ENCODE measurements at places on chromosomes 12 and 14.

GRCh38 chr12:14843425-14843887, at the start of gene ART4:
TSS of gene ART4 (minus strand) at chr12:14843526. CDS start at chr12:14843113, 413 bp downstream.
- no peak for DNase-seq

GRCh38 chr12:5466521-5466960, 34.6 kb downstream of the NTF3 start:
- no peak for DNase-seq

DNA sequence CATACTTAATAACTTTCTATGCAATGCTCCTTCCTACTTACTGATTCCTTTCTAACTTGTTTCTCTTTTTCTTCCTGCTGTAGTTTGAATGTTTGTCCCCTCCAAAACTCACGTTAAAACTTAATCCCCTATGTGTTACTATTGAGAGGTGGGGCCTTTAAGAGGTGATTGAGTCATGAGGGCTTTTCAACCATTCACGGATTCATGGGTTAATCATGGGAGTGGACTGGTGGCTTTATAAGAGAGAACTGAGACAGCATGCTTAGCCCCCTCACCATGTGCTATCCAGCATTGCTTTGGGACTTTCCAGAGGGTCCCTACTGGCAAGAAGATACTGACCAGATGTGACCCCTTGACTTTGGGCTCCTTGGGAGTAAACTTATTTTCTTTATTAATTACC, 66.0 kb upstream of the TRIM9 start:
- no peak for DNase-seq

- DNase-seq, result no peak
Measured at GRCh38 chr12:69108037-69108436, 131.3 kb upstream of the CPSF6 start.

- DNase-seq, result no peak
Measured at GRCh38 chr12:18135086-18135485, 45.1 kb upstream of the RERGL start.

DNA sequence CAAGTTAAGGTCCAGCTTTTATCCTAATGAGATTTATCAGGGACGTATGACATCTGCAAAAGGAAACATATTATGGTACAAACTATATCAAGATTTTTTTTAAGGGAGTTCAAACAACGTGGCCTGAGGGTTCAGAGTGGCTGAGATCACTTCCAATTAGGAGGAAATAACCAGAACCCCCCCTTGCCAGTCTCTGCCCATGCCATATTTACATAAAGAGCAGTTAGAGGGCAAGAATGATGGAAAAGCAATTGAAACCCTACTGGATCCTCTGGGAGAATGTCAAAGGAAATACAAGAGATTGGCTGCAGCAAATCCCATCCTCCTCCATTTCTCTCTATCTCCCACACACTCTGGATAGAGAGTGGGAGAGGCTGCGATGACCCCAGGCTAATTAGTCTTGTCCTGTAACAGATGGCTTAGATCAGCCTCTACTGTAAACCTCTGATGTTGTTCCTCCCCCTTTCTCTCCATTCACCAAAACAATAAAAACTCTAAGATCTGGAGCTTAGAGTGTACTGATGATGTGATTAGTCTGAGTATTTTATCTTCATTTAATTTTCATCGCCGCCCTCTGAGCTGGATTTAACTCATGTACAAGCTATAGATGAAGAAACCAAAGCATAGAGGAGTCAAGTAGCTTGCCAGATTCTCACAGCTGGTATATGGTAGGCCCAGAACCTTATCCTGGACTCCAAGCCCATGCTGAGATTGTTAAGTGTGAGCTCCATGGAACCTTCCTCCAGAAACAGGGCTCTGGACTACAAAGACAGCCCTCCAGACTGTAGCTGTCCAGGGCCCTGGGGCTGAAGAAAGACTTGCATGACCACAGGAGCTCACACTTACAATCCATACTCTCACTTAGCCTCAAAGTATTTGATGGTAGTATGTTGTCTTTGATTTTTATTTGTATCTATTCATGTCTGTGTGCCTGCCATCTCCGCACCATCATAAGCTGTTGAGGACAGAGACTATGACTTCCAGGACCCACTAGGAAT, 54.1 kb upstream of the GNG2 start:
- DNase-seq, result peak; percentile 31

DNA sequence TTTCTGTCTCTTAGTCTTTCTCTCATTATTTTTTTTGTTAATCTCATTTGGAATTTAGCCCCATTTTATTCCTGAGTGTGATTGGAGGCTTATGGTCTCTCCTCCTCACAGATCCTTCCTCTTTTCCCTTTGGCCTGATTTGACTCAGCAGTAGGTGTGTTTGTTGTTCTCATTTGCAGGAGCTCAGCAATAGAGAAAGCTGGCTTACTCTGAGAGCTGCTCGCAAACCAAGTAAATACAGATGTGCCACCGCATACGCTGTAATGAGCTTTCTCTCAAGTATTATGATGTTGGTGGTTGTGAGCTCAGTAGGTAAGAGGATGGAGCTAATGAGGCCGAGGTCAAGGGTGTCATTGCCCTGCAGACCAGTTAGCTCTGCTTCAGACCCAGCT, 206.5 kb downstream of the ETV6 start:
- DNase-seq, result no peak

DNA sequence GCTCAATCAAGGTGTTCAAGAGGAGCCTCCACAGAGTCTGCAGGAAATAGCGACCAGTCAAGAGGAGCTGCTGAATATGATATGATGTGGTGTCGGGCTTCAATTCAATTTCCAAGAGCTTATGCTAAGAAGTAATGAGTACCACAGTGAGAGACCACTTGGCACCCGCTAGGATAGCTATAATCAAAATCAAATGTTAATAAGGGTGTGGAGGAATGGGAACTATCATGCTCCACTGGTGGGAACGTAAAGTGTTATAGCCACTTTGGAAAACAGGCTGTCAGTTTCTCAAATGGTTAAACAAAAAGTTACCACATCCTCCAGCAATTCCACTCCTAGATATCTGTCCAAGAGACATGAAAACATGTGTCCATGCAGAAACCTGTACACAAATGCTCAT, 6.7 kb downstream of the POLR3B start:
- DNase-seq, result no peak

- DNase-seq, result no peak
Measured at GRCh38 chr12:29769162-29769858, 14.4 kb downstream of the TMTC1 start.

- no peak for DNase-seq
Measured at GRCh38 chr12:122130150-122130549, 43.9 kb downstream of the IL31 start.

GRCh38 chr14:64725879-64726584, 21.8 kb downstream of the PLEKHG3 start:
- DNase-seq, result no peak

DNA sequence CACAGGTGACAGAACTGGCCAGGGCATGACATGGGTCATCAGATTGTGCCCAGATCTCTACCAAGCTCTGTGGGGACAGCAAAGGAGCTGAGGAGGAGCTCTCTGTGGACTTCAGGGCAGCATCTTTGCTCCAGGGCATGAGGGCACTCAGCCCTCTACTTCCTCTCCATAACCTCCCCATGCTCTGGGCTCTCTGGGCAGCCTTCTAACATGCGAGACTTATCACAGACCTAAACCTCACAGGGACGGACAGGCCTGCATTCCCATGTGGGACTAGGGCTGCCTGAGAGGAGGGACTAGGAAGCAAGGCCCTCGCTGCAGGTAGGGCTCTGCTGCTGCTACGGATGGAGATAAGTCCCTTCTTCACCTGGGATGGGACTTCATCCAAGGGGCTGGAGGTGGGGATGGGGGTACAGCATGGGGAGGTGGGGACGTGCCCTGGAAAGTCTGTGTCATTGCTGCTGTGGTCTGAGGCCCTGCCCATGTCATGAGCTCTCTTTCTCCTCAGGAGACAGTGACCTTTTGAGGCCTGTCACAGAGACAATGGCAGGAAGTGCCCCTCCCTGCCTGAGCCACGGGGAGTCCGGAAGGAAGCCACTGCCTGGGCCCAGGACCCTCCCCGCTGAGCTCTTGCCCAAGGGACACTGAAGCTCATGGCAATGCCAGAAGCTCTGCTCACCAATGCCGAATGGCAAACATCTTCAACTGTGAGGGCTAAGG, 44.1 kb downstream of the PITPNM2 start:
- DNase-seq, result no peak

GRCh38 chr12:709455-710020, 42.8 kb upstream of the WNK1 start:
- no peak for DNase-seq

GRCh38 chr12:105455261-105455660, 124.8 kb downstream of the C12orf75 start:
- no peak for DNase-seq

- DNase-seq, result no peak
Measured at GRCh38 chr14:23117371-23118020, 1.6 kb downstream of the CEBPE start.

DNA sequence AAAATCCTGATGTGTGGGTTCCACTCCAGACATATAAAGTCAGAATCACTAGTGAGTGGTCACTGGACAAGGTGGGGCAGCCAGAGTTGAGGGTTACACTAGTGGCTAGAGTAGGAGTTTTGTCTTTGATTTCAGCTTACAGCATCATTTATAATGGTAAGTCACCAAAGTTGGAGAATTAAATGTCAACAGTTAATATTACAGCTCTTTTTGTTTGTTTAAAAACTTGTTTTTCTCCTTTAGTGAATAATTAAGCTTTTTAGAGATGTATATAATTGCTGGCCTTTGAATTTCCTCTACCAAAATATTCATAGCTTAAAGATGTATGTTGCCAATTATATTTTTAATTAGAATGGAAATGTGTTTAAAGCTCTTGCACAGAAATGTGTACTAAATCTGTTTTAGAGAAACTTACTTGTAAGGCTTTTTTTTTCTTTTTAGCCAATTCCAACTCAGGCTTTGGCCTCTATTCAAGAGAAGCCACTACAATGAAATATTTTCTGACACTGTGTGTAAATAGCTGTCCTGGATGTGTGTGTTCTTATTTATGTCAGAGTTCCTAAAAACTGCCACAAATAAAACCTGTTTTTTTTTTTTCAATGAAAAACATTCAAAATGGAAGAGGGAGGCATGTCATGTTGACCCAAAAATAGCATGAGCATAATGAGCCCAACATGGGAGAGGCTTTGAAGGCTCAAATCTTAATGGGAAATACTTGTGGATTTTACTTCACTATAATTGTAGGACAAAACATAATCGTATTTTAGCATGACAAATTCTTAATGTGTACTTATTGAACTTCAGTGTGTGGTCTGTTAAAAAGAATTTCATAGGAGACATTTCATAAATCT, 92.2 kb downstream of the TBC1D30 start:
- no peak for DNase-seq

DNA sequence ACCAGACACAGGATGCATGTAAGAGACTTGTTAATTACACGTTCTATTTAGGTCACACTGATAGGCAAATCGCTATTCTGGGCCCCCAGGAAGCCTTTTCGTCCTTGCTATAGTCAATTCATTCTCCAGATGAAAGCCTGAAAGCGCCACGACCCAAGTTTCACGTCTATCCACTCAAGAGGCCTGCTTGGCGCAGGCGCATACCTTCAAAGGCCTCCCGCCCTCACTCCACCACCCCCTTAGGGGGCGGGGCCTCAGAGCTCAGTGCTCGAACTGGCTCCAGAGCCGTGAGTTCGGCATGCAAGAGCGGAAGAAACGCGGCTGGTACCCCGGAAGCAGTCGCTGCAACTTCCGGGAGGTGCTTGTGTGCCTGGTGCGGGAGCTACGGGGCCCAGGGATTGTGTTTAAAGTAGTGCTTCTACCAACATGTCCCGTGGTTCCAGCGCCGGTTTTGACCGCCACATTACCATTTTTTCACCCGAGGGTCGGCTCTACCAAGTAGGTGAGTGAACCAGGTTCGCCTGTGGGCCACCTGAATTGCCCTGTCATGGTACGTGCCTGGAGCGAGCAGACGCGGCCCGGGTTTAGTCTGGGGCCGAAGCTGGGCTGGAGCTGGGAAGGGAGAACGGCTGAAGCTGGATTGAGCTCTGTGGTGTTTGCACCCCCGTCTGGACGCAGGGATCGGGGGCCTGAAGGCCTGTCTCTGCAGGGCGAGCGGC, at the start of gene PSMA6:
TSS of gene PSMA6 (plus strand) at position 332 of the 719 bp plus-strand sequence. CDS start at position 427, 95 bp downstream.
- DNase-seq, result peak; percentile 98

GRCh38 chr12:59282999-59283398, 312.8 kb upstream of the SLC16A7 start:
- DNase-seq, result no peak

- no peak for DNase-seq
Measured at GRCh38 chr14:73524493-73524892, 12.4 kb upstream of the ACOT1 start.

DNA sequence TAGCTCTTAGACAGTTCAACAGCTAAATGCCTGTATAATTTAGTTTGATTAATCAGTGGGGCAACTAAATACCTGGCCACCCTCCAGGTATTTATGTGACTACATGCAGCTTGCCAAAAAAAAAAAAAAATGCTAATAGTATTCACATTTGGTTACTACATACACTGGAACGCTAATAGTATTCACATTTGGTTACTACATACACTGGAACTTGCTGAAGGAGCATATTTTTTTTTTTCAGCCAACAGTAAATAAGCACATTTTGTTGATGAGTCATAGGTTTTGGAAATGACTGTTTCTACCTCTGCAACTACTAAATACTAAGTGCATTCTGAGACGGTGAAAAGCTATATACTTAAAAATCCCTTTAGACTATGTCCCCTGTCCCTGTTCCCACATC, 1172.3 kb downstream of the LRFN5 start:
- no peak for DNase-seq

DNA sequence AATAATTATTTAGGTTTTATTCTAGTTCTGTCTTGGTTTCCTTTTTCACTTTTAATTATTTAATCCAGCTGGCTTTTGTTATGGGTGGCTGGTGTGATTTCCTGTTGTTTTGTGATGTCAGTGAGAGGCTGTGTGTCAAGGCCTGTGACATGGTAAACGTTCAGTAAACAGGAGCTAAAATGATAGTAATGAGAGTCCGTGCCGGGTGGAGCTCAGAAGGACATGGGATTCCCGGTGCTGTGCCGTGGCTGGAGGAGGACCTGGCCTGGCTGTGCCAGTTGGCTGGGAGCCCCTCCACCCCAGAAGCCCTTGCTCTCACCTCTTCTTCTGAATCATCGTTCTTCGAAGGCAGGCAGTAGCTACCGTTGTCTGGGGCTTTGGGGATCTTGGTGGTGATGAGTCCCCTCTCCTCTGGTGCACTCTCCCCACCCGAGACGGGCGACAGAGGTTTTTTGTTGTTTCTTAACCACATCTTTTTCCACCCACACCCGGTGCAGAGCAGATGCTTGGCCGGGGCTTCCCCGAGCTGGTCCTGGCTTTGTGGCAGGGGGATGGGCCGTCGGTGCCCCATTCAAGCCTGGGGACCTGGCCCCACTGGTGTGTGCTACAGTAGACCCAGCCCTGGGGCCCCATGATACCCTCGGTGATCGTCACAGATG, 29.1 kb downstream of the SH2B3 start:
- DNase-seq, result no peak

- DNase-seq, result no peak
Measured at GRCh38 chr14:26841920-26842741, 244.3 kb upstream of the NOVA1 start.

- no peak for DNase-seq
Measured at GRCh38 chr12:124553862-124554428, 13.5 kb downstream of the NCOR2 start.
